ENCODE measurements at places on chromosomes 6 and 20.

GRCh38 chr20:25394996-25395395, 4.4 kb upstream of the ABHD12 start:
- DNase-seq, result no peak

DNA sequence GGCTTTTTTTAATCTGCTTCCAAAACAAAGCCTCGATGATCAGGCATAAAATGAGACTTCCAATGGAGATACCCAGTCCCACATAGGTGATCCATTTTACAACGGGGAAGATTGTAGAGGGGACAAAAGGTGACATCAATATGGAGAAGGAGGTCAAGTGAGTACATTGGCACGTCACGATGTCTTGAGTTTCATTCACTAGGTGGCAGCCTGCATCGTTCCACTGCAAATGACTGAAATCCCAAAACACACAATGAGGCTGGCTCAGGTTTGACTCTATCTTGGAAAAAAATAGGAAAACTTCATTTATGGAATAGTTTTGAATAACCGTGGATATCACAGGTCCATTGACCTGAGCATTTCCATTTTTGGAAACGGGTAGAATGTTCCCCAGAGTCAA, 32.5 kb downstream of the ADGRF1 start:
- no peak for DNase-seq

- DNase-seq, result peak; percentile 21
Observed at GRCh38 chr6:34914358-34914757, 25.3 kb downstream of the ANKS1A start.

- DNase-seq, result peak; percentile 93
Observed at GRCh38 chr6:155171109-155171746, 92.6 kb upstream of the CLDN20 start.

DNA sequence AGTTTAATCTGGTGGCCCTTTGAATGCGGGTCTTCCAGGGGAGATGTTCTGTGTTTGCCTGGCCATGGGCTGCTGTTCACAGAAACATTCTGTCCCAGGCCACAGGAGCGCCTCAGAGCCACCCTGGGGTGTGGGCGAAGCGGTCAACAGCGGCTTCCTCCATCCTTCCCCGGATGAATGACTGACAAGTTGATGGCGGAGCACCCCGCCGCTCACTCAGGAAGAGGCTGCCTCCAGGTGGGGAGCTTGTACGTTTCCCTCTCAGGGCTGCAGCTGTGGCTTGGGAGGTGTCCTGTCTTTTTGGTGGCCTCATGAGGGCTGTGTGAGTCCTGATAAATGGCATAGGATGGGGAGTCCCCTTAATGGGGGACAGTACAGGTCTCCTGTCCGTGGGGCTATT, 178.4 kb downstream of the NRN1 start:
- no peak for DNase-seq

- DNase-seq, result no peak
Observed at GRCh38 chr20:46356195-46357029, 48.1 kb upstream of the CDH22 start.

- no peak for DNase-seq
Observed at GRCh38 chr20:58360936-58361335, 28.1 kb upstream of the VAPB start.

DNA sequence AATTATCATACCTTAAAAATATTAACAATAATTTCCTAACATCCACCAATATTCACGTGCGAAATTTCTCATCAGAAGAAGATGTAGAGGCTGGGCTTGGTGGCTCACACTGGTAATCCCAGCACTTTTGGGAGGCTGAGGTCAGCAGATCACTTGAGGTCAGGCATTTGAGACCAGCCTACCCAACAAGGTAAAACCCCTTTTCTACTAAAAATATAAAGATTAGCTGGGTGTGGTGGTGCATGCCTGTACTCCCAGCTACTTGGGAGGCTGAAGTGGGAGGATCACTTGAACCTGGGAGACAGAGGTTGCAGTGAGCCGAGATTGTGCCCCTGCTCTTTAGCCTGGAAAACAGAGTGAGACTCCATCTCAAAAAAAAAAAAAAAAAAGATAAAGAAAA, 36.1 kb upstream of the JAG1 start:
- DNase-seq, result no peak

- DNase-seq, result no peak
Observed at GRCh38 chr6:63683071-63683603, 47.5 kb downstream of the PHF3 start.

DNA sequence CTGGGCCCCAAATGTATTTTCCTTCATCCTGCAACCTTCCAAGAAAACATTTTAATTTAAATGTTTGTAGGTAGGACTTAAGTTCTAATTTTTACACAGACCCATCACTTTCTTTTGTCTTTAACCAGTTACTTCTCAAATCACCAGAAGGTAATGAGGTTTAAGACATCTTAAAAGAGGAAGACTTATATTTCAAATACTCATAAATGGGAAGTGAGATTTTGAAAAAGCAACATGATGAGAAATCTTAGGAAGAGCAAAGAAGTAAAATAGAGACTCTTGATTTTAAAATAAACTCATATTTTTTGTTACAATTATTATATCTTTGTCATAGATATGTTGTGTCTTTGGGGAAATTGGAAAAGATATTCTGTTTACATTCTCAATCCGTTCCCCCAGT, 82.3 kb downstream of the SYNE1 start:
- DNase-seq, result no peak

- no peak for DNase-seq
Observed at GRCh38 chr20:50054626-50055511, 58.1 kb downstream of the UBE2V1 start.

DNA sequence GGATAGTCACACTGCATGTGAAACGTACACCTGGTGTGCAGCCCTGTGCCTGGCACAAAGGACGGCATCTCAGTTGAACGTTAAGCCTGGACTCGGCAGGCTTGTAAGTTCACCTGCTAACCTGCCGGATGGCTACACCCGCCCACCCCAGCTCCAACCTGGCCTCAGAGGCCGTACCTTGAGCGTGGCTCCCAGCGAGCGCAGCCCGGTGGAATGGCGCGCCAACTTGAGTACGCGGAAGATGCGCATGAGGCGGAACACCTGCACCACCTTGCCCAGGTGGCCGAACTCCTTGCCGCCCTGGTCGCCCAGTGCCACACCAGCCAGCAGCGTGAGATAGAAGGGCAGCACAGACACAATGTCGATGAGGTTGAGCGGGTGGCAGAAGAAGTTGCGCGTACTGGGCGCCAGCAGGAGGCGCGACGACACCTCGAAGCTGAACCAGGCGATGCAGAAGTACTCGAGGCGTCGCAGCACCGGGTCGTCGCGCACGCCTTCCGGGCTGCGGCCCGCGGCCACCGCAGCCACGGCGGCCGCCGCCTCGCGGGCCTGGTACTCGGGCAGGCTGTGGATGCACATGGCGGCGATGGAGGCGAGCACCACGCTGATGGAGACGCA, 3.3 kb downstream of the KCNS1 start:
- no peak for DNase-seq

DNA sequence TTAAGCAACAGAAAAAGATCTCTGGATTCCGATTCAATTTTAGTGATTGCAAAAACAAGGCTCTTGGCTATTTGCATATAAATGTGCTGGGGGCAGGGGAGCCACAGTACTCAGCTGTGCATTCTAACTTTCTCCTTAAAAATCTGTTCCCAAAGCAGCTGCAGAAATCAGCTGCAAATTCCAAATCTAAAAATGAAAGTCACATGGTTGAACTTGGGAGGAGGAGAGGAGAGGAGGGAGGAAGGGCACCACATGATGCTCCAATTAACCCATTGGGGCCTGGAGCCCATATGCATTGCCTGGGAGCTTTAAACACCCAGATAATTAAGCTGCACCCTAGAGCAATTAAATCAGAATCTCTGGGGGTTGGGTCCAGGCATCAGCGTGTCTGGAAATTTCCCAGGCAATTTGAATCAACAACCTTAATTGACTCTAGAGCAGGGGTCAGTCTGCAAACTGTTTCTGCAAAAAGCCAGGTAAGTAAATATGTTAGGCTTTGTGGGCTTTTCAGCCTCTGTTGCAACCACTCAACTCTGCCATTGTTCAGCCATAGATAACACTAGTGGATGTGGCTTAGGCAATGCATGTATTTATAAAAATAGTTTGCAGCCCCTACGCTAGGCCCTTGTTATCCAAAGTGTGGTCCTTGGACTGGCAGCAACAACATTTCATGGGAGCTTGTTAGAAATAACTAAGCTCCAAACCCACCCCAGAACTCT, 508.1 kb downstream of the KIF16B start:
- DNase-seq, result no peak

- DNase-seq, result no peak
Observed at GRCh38 chr6:133805876-133806275, 83.0 kb upstream of the TCF21 start.

DNA sequence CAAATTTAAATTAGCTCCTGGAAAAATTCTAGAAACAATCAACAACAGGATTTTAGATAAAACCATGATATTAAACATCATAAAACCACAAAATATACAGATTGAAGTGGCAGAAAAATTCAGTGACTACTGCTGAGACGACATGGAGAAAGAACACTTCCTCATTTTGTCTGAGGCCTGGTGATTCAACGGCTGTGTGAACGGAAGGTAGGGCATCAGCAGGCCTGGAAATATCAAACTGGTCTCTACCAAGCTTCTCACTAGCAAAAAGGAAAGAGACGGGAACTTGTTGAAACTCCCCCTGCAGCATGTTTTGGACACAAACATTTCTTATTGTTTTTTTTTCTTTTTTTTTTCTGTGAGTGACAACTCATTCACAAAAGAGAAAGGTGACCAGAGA, 58.0 kb upstream of the AHI1 start:
- DNase-seq, result no peak

GRCh38 chr6:44104481-44105021, 22.7 kb downstream of the MRPL14 start:
- DNase-seq, result peak; percentile 33

DNA sequence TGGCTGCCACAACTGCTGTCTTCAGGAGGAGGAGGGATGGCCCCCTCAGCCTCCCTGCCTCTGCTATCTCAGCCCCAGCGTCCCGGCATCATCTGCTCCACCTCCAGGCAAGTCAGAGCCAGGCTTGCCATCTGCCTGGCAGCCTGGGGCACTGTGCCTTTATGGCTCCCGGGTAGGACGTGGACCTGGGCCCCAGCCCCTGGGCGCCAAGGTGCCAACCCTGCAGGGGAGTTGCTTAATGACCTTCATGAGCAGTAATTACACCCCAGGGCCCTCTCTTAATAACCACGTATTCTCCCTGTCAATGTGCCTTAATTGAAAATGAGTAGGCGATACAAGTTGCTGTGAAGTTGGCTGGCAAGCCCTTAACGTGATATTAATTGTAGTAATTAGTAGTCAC, 122.1 kb upstream of the MLN start:
- DNase-seq, result no peak

DNA sequence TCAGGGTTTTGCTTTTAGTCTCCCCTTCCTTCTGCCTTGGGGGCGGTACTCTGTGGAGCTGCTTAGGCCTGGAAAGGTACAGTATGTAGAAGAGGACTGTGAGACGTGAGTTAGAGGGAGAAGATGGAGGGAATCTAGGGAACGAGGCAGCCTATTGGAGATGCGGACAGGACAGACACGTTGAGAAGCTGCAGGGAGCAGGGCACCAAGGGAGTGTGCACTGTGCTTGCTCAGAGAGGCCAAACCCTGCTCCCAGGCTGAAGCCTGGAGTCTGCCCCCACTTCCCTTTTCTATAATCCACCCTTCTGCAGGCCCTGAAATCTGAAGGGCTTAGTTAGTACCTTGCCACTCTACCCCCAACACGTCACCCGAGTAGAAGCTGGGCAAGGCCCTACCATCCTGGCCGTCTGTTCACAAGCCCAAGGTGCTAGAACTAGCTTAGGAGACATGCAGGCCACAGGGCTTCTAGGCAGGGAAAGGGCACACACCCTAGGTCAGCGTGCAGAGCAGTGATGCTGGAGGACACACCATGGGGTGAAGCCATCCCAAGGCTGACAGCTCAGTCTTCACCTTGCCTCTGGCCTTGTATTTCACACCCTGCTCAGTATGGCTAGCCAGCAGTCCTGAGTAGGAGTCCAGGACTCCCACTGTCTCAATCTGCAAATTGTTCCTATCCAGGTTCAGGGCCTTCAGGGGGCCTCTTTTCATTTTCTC, 6.9 kb downstream of the TP53INP2 start:
- no peak for DNase-seq

- DNase-seq, result no peak
Observed at GRCh38 chr20:4809707-4810106, 88.0 kb downstream of the PRND start.

DNA sequence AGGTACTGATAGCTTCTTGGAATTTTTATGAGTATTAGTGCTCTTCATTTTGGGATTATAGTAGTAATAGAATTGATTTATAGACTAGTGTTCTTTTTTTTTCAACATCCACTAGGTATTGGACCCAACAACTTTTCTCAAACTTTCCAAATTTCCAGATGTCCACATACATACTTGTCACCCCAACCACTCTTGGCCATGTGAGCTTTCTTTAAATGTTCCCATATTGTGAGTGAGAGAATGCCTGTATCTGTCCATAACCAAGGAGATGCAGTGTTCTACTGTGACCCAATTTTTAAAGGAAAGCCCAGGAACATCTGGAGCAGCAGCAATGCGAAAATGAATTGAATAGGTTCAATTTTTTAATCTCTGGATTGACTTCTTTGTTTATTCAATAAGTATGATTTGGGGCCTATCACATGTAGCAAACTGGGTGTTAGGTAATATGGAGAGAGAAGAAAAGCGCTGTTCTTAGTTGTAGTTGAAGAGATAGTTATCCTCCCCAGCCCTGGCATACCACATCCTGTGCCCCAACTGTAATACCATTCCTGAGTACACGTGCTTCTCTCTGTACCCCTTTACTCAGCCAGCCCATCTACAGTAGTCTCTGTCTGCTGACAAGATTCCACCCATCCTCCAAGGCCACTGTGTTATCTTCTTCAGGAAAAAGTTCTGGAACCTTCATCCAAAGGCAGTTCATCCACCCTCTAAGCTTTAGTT, 116.8 kb upstream of the SUPT3H start:
- DNase-seq, result no peak

DNA sequence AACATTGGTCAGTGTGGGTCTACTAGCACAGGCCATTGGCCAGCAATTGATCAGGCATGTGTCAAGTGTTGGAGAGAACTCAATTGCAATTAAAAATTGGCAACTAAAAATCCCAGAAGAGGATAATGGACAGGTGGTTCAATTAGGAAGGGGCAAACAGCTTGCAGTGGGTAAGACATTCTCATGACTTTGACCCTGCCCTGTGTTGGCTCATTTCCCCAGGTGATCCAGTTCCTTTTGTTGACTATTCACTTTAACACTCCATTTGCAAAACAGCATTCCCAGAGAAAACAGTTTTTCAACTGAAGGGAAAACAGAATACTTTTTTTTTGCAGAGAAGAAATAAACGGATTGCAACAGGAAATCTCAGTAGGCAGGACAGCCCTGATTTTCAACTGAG, 28.9 kb upstream of the SCGN start:
- no peak for DNase-seq

- DNase-seq, result no peak
Observed at GRCh38 chr6:53834132-53834531, 39.3 kb downstream of the LRRC1 start.

GRCh38 chr20:62423326-62423706, 4.0 kb downstream of the RBBP8NL start:
- no peak for DNase-seq

GRCh38 chr6:117976030-117976651, 69.1 kb downstream of the SLC35F1 start:
- DNase-seq, result peak; percentile 38
